ENCODE measurements at places on chromosomes 4 and X. TPM values are rescaled to one million over a fixed set of nuclear protein-coding genes. Genes with fewer than 3 reads are reported as not detected.

- DNase-seq, result no peak
These were observed 151.9 kb upstream of the PLAC1 start for GRCh38 chrX:134810211-134810610.

DNA sequence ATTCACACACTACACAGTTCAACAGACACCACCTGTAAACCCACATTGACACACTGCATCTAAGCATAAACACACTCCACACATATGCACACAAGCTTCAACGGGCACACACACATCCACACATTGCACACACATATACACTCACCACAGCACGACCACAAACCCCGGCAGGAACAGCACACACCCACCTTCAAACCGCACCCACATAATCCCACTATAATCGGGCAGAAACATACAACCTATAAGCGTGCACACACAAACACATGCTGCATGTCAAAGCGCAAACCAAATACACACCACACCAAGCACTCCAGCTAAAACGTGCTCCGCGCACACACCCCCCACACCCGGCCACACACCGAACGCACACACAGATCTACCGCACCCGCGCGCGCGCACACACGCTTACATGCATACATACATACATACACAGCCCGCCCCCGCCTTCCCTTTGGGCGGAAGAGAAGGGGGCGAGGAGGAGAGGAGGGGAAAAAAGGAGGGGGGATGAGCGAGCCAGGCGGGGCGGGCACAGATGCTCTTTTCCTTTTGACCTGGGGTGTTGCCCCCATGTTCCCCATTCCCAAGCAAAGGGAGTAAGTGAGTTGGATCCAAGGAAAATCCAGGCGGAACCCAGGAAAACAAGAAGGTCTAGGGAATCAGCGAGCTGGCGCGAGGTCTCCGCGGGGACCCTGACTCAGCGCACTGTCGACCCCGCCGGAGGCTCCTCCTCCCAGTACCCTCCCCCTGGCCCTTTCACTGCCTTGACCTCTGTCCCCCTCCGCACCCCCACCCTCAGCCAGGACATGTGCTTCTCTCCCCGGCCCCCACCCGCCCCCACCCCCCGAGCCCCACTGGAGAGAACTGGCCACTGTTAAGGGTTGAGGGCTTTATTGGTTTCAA is 9.9 kb downstream of the ARHGAP36 start:
- no peak for DNase-seq

DNA sequence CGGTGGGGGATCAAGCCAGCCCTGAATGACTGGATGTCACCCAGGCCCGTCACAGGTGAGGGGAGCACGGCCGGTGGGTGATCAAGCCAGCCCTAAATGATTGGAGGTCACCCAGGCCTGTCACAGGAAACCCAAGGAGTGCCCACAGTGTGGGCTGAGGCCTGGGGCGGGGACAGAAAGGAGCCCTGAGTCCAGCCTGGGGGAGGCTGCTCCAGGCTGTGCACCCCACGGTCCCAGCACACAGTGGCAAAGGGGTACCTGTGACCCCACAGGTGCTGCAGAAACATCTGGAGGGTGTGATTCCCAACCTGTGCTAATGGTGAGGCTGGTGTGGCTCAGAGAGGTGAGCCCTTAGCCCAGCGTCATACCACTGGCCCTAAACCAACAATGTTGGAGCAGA is 6.2 kb upstream of the CPLX1 start:
- DNase-seq, result no peak

DNA sequence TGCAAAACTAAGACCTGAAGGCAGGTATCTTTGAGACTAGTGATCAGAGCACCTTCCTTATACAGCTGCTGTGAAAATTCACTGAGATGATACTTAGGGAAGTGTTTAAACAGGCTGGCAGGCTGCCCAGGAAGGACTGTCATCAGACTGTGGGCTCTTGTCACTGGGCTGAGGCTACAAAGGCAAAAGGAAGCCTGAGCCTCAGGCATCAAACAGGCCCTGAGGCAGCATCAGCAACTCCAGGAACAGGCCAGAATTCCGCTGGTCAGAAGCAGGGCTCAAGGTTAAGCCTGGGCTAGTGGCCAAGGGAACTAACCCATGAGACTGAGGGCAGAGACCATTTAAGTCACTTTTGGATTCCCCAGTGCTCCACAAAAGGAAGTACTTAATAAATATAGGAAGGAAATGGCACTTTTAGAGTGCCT is 12.8 kb downstream of the PJA1 start:
- no peak for DNase-seq

Gene SMARCA5
- total RNA-seq, result 36.0 TPM

Gene ITM2A
- total RNA-seq, result 64.4 TPM

Gene SLC38A5
- 0.71 TPM for total RNA-seq

All from left ventricle myocardium inferior (tissue), 1 donor.